ENCODE measurements at places on chromosomes 1 and 21.

DNA sequence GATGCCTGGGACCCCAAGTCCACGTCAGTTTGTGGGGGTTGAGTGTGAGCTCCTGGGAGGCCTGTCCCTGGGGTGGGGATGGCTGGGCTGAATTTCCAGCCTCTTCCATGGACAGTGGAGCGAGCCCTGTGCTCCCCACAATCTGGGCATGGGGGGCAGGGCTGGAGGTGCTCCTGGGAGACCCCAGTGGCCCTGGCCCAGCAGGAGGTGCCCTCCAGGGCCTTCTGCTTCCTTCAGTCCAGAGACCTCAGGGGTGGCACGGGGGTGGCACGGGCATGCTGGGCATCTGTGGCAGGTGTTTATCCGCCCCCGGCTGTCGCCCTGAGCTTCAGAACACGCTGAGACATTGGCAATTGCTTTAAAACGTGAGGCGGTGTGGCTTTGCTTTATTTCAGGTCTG is 40.9 kb downstream of the MORN1 start:
- no peak for DNase-seq

DNA sequence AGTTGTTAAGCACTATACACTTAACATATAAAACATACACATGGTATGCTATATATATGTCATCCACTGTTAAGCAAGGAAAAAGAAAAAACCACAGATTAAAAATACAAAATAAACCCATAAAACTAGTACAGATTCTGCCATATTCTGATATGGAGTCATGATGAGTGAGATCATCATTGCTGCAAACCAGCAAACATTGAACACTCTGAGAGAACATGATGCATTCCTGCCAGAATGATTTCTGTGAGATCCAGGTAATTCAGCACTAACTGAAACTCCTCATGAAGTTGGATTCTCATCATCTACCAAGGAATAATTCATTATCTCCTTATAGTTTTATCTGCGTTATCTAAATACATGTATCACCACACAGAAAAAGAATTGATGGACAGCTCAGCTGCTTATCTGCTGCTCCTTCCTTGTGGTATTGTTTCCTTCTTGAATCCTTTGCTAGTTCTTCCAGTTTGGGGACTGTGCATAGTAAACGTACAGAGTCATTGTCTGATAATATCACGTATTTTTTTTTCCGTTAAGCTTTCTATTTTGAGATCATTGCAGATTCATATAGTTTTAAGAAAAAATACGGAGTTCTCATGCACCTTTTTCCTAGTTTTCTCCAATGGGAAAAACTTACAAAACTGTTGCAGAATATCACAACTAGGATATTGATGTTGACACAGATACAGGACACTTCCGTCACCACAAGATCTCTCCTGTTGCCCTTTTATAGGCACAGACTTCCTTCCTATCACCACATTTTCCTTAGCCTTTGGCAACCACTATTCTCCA is 9.3 kb downstream of the RAB4A start:
- no peak for DNase-seq

DNA sequence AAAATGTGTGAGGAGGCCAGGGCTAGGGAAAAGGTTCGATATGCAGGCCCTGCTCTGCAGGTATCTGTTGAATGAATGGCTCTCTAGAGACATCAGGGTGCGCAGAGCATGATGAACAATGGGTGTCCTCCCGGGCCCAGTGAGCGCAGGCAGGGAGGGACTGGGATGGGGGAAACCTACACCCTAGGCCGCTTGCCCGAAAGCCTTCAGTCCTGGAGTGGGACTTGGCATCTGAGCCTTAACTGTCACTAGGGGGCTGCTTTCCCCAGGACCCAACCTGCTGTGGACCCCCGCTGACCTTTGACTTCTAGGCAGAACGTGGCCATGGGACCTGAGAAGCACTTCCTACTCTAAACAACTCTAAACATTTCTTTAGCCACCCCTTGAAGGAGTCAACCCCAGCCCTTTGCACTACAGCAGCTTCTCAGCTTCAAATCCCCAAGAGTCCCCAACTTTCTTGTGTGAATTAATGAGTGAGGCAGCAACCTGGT is 444 bp upstream of the MAP3K6 start:
- no peak for DNase-seq

GRCh38 chr1:81420760-81421159 is 380.0 kb upstream of the ADGRL2 start:
- DNase-seq = no peak

All from stimulated activated CD8-positive, alpha-beta memory T cell treated with anti-CD3 and anti-CD28 coated beads, Interleukin-12 subunit alpha, Interleukin-12 subunit beta, amount 100 ng/mL, for 1 hour (primary cell).